CD4-positive, alpha-beta T cell treated with Interleukin-2 at 100 ng/mL for 4 hours (primary cell): ENCODE measurements at places on chromosomes 2 and 18.

GRCh38 chr2:173783382-173783781 is 181.8 kb downstream of the SP3 start:
- no peak for DNase-seq

DNA sequence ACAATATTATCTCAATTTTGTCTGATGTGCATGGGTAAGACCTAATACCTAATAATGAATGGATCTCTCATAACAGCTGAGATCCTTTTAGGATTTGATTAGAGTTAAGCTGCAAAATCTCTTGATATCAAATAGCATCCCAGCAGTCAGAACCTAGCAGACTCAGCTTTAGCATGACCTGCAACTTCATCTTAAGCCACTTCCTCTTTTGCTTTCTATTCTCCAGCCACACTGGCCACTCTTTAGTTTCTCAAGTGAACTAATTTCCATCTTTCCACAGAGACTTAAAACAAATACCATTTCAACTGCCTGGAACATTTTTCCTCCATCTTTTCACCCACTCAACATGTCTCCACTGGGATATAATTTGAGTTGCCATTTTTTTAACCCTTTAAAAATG is 1251.6 kb upstream of the ZEB2 start:
- no peak for DNase-seq

DNA sequence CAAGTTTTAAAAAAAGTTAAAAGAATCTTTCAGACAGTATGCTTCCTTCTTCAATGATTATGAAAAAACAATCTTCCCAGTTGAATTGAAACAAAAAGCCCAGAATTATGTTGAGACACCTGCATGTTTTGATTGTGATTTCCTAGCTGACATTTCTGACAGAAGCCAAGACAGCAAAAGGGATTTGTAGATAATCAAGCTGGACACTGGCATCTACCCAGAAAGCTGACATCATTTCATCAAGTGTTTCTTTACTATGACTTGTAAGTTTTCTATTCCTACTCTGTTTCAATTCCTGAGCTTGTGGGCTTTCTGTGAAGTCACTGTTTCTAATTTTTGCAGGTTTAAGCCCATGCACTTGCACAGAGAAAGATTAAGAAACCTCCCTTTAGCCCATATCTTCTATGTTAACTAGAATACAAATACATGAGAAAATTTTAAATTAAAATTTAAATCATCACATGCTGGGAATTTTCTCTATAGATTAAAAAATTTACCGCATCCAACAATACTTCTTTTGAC is 82.9 kb upstream of the CCDC85A start:
- DNase-seq, result no peak

DNA sequence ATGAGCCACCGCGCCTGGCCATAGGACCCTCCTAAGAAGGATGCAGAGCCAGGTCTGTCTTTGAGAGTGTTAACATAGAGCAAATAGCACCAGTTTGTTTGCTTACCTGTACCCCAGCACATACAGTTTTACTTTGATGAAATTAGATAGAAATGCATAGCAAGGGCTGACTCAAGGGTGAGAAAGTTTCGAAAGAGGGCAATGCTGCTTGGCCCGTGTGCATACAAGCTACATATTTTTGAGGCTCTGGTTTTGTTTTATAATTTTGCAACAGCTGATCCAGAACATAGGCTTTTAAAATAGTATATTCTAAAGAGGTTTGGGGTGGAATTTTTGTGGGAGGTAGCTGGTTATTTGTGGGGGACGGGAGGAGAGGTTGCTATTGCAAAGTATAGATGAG is 151.7 kb downstream of the MCFD2 start:
- no peak for DNase-seq

- no peak for DNase-seq
Measured at GRCh38 chr2:38571193-38571592, 31.5 kb downstream of the HNRNPLL start.

DNA sequence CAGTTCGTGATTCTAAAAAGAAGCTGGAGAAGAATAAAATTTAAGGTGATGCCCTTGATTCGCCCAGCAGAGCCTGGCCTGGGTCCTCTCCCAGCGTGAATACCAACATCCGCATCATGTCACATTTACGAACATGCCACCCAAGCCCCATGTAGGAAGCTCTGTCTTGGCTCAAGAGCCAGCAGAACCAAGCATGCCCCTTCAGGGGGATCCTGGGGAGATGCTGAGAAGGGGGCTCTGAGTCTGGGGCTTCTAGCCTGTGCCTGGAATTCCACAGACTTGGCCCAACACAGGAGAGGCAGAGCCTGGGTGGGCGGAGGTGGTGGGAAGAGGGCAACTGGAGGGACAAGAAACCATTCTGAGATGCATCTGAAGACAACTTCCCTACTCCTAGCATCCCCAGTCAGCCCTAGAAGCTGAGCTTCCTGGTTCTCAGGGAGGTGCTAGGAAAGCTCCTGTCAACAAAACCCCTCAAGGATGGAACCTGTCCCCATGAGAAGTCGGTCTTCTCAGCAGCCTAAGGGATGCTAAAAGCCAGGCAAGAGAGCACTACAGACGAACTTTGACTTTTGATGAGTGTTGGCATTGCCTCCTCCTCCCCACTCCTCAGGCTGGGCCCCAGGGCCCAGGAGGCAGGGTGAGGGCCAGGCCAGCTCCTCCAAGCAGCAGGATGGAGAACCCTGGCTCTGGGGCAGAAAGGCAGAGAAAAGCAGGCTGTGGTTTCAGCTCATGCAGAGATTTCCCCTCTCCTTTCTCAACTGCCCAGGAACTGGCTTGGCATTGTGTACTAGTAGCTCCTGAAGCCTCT is 57.9 kb downstream of the POLR1A start:
- no peak for DNase-seq

DNA sequence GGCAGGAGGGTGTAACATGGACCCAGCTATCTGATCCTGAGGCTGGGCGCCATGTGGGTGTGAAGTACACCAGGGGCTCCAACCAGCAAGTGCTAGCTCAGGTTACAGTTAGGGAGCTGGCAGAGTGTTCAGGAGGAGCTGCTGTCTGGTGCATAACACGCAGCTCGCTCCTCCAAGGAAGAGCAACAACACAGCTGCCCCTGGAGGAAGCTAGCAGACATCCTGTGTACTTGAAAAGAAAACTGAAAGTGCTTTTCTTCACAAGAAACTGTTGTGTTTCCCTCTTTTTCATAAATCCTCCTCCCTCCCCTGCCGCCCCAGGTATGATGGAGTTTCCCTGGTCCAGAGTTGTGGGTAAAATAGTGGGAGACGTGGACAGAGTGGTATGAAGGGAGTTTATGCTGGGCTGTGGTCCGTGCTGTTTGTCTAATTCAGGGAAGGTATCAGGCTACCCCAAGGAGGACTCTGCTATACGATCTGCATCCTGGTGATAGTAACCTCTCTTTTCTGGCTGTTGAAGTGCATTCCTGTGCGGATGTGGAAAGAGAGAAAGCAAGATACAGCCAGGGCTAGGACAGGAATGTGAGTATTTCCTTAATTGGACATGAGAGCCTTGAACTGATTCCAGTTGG is 6.1 kb upstream of the LBH start:
- DNase-seq, result peak; percentile 61

GRCh38 chr2:201263779-201264178 is 3.4 kb downstream of the CASP8 start:
- DNase-seq, result peak; percentile 58

DNA sequence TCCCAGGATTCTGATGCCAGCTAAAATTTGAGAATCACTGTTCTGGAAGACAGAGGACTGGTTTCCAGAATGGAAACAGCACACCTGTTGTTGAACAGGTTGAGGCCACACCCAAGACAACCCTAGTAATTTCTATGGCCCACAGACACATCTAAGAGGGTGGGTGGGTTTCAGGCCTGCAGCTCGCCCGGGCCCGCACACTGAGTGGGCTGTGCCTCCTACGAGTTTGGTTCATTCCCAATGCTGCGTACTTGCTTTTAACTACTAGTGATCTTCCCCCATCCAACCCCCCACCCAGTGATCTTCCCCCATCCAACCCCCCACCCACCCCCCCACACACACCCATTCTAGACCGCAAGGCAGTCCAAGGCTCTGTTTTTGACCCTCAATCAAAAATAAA is 1.3 kb upstream of the NFU1 start:
- DNase-seq, result no peak

DNA sequence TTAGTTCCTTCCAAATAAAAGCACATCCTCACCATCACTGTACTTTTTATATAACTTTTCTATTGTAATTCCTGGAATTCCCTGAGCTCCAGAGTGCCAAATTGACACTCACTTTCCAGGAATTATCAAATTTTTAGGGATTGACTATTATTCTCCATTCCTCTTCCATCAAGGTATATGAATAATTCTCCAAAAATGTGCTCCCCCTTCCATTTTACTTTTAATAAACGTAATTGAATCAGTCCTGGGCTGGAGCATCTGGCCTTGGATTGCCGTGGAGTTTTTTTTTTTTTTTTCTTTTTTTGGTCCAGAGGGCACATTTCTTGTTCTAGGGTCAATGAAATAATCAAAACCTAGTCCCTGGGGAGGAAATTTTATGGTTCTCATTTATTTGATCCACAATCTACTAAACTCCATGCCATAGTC is 304.3 kb downstream of the CDCA7 start:
- DNase-seq, result no peak

GRCh38 chr2:99537910-99538485 is 48.2 kb upstream of the REV1 start:
- no peak for DNase-seq

DNA sequence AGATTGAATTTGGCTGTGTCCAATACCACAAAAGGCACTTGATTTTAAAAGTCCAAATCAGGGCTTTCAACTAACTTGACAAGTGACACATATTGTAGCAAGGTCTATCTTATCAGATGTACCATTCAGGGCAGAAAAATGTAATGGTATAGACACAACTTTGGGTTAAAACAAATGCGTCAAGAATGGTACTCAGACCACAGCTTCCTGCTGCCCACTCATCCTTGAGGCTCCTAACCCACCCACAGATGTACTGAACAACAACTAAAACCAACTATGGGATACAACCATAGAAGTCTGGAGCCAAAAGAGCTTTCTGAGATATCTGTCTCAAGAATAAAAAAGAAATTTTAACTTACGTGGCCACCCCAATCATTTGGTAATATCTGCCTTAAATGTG is 105.2 kb downstream of the RBM43 start:
- DNase-seq, result no peak

DNA sequence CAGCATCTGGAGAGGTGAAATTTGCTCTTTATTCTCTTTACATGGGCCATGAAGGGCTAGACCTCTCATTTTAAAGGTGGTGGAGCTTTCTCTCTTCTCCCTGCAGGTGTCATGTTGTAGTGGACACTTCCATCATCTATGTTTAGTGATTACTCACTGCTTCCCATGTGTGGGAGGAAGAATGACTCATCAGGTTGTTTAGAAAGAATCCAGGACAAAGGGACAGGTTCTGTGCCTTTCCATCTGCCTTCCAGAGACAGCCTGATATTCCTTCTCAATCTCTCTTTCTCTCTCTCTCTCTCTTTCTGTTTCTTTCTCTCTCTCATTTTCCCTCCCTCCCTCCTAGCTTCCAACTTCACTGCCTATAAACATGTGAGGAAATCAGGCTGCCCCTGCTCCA is 38.7 kb downstream of the SCG2 start:
- no peak for DNase-seq

DNA sequence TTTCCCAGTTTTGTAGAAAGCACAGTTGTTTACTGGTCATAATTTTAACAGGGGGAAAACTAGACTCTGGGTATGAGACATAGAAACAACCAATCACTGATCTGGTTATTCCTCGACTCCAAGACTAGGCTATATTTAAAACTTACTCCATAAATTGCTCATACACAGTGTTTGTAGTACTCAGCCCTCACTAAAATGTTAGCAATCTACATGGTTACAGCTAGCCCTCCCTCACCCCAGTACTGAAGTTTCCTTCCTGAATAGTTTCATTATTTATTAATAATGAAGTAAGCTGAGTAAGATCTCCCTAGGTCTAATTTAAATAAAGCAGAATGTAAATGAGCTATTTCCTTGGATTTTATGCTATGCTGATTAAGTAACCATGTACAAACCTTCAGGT is 275.1 kb downstream of the CDH20 start:
- no peak for DNase-seq

DNA sequence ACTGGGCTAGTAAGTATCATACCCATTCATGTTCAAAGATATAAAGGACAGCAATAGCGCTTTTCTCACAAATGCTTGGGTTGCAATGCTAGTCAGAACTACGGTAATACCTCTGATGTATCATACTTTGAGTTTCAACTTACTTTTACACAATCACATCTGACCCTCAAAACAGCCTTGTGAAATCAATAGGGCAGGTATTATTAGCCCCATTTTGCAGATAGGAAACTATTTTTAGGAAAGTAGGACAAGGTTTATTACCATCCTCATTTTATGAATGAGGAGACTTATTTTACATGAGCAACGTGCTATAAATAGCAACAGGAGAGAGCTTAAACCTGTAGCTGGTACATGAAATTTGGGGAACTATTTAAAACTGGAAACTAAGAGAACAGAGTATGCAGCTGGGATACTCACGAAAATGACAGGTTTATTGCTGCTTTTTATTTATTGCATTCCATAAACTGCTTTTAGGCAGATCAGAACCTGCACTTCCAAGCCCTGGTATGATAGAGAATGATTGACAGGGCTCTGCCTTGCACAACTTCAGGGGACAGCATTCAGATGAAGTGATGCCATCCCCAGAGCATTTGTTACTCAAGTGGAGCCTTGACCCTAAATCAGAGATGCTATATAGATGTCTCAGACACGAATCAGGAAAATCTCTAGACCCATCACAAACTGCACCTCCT is 42.4 kb upstream of the PPM1B start:
- DNase-seq, result no peak

DNA sequence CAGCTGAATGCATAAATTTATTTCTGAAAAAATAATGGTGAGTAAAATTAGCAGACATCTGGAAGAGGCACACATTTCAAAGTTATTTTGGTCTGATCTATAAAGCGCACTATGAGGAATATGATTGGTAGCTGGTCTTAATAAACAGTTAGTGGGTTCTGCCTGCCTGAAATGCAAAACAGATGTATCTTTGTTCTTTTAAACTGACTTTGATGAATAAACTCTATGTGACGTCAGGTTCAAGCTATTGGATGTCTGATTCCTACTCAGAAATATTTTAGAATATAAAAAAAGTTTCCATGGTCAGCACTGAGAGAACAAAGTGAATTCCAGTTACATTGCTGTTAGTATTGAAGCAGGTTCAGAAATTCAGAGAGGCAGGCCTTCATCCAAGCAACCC is 136.4 kb downstream of the TPGS2 start:
- DNase-seq, result no peak

DNA sequence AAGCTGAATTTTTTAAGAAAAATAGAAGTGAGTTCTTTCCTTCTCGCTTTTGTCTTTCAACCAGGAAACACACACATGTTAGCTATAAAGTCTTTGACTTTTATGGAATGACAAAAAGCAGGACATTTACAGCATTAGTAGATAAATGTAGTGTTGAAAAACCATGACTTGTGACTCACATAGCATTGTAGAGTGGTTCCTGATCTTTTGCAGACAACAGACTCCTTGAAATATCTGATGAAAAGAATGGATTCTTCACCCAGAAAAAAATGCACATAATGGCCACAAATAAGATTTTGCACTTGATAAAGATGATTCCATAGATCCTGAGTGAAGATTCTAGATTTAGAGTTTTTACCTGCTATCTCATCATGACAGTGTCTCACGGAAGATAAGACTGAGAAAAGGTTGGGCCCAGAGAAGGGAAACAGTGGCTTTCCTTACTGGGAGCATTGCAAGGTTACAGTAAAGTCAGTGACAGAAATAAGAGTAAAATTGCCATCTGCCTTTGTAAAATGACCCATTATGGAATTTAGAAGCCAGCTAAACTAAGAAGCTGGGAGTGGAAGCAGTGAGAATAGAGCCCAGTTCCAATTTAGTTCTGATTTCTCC is 14.0 kb downstream of the SMARCAL1 start:
- no peak for DNase-seq
